Activated naive CD8-positive, alpha-beta T cell treated with anti-CD3 and anti-CD28 coated beads, Interleukin-2, amount 10 ng/mL, durations not matched to agents 7 days and 5 days (primary cell): ENCODE measurements at places on chromosomes 4 and X.

DNA sequence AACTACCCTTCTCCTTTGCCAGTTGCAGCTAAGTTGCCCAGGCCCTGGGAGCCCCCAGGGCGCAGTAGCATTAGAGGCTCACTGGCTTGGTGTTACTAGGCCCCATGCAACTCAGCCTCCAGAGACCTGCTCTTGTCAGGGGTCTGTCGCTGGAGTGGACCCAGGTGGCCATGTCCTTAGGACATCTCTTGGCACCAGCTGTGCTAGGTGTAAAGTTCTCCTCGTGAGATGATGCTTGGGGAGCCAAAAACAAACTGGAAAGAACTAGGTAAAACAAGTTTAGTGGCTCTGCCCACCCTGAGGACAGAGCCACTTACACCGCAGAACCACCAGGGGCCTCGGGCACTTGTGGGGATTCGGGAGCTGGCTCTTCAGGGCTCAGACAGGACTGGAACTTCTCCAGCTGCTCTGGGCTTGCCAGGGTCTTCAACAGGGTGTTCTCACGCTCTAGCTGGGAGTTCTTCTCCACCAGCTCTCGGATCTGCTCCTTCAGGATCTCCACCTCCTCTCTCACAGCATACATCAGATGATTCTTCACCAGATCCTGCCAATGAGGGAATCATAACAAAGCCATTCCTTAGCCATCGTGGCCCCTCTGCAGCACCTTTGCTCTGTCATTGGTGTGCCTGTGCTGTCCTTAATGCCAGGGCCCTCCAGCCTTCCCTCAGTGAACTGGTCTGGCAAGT lies 61.2 kb downstream of the TSC22D3 start:
- no peak for DNase-seq

DNA sequence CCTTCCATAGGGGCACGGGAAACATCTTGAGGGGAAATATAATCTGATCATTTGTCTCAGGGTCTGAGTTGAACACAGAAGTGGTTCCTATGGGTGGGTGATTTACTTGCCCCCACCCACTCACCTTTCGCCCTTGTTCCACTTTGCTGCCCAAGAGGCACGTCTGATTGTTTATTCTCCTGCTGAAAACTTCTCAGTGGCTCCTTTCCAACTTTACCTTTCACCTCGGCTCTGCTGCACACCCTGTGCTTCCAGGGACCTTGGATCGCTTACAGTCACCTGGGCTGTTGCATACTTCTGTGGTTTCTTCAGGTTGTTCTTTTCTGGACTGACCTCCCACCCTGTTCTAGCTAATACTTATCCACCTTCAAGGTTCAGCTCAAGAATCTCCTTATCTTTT lies 213.4 kb upstream of the JADE1 start:
- no peak for DNase-seq

DNA sequence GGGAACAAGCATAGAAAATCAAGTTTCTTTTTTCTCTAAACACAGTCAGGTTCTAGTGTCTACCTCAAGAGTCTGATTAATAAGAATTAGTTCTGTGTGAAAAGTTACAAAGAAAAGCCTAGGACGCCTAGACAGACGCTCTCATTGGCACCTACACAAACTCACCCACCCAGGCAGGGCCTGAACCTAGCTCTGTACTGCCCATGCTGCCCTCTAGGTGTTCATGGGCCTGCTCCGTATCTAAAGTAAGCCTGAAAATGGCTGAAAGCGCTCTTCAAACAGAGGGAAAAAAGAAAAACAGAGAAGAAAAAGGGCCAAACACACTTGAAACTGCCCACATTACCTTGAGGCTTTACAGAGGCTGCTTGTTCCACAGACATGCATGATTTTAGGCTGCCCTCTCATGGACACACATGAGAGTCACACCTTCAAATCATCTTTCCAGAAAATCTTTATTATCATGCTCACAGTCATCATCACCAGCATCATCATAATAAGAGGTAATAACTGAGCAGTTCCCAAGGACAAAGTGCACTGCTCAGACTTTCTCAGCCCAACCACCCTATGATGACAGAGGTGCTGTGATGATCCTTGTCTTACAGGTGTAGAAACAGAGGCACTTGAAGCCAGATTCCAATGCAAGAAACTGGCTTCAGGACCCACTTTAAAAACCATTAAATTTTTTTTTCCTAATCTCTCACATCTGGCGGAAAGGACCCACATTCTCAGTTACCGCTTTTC lies 49.6 kb downstream of the MAP7D2 start:
- DNase-seq: no peak

DNA sequence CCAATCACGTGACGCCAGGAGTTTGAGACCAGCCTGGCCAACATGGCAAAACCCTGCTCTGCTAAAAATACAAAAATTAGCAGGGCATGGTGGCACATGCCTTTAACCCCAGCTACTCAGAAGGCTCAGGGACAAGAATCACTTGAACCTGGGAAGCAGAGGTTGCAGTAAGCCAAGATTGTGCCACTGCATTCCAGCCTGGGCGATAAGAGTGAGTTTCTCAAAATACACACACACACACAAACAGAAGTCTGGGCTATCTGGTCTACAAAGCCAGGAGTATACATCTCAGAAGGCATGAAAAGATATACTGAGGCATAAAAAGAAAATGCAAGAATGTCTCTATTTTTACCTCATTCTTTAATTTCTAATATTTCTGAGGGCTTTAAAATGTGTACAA lies 11.3 kb downstream of the YTHDC1 start:
- no peak for DNase-seq

GRCh38 chrX:43718546-43718945 lies 62.4 kb downstream of the MAOA start:
- no peak for DNase-seq

DNA sequence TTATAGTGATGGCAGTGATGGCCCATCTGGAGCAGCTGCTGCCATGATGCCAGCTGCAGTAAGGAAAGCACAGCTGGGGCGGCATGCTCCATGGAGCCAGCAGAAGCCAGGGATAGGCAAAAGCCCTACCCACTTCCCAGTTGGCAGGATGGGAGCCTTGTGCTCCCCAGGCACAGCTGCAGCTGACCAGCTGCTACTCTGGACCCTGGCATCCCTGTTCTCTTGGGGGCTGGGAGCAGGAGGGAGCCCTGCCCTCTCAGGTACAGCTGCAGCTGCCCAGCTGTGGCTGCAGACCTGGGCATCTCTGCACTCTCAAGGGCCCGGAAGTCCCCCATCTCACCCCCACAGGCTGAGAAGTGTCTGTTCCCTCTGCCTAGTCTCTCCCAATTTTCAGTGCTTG lies 531.9 kb downstream of the PCDH18 start:
- no peak for DNase-seq

DNA sequence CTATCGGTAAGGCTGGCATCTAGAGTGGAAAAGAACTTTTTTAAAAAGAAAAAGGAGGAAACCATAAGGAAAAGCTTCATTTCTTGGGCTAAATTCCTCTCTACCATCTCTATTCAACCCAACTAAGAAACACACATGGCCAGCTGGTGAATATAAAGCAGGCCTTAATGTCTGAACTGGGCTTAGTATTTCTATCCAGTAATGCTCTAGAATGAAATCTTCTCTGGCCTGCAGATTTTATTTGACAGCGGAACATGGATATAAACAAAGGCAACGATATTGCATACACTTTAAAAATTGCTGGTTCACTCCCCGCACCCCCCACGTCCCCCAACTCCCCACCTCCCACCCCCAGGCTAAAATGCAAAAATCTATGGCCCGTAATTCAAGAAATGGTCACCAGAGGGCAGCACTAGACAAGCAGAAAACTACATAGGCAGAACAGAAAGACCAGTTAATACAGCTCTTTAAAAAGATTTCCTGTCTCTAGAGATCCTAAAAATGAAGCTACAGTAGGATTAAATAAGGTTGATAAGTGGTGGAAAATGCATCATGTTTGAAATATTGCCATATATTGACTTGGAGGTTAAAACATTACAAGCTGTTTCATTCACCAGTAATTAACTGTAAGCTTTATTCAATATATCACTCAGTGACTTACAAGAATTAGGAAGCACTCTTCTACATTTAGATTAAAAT lies 155.2 kb upstream of the GALNT7 start:
- no peak for DNase-seq

DNA sequence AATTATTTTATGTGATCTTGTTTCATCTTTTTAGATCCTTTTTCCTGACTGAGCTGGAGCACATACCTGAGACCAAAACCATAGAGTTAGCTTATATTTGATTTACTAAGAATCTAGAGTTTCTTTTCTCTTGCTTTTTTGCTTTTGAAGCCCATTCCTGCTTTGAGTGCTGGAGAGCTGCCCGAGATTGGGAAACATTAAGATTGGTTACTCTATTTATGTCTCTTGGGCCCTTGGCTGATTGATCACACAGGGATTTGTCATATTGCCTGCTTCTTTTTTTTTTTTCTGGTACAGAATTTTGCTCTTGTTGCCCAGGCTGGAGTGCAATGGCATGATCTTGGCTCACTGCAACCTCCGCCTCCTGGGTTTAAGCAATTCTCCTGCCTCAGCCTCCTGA lies 73.9 kb downstream of the REPS2 start:
- DNase-seq: no peak

DNA sequence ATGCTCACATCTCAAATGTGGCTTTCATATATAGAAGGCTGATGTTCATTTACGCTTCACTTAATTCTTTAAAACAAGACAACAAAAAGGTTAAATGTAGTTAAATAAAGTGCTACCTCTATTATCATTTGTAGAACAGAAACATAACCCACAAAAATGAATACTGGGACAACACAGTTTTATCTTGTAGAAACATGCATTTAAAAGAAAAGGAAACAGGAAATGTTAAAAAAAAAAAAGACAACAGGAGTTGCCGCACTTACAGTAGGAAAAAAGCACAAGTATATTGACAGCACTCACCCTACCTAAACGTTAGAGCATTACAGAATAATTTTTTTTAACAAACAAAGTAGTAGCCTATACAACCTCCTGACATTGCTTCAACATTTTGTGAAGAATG lies 4.8 kb downstream of the THOC2 start:
- no peak for DNase-seq

GRCh38 chr4:99658666-99659065 lies 1.0 kb upstream of the C4orf54 start:
- DNase-seq: no peak

DNA sequence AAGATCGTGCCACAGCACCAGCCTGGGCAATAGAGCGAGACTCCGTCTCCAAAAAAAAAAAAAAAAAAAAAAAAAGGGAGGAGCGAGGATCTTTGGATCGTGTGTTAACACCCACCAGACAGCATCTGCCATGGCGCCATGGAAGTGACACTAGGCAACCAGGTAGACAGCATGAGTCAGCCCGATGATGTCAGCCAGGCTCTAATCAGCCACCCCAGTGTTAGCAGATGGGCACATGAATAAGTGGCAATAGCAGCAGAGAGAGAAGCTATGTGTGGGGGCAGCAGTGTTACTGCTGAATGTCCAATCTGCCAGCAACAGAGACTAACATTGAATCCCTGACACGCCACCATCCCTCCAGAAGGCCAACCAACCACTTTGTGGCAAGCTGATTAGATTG lies 6.6 kb downstream of the SYN1 start:
- DNase-seq: no peak

DNA sequence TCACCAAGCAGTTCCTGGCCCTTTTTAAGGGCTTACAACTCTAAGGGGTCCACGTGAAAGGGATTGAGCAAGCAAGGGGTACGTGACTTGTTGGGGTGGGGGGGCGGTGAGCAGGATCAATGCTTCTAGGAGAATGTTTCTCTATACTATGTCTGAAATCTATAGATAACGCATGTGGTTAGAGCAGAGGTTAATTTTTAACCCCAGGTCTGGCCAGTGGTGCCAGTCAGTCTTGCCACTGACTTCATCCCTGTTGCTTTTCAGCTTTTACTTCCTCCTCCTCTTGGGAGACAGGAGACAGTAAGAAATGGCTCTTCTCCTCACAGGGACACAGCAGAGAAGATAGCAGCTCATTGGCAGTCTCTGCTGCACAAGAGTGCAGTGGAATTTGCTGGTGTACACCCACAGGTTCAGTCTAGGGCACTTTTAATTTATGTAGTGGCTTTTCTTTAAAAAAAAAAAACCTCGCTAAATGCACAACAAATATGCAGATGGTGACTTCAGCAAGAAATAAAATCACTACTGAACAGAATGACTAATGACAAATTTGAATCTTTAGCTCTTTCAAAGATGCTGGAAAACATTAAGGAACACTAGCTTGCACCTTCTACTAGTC lies 190.5 kb downstream of the CCNG2 start:
- no peak for DNase-seq

DNA sequence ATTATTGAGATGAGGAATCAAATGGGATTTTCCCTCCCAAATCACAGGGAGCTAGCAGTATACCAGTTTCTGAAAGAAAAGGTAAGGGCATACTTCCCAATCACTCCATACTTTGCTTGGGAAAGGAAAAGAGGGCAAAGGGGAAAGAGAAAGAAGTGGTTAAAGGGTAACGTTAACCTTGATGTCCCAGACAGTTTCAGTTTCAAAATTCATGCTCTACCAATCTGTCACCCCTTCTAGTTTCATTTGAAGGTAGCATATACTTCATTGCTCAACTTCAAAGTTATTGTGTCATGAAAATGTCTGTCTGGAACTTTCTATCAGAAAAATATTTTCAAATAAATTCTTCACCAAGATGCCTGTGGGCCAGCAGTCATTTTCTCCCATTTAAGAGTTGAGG lies 16.0 kb downstream of the TNMD start:
- no peak for DNase-seq

DNA sequence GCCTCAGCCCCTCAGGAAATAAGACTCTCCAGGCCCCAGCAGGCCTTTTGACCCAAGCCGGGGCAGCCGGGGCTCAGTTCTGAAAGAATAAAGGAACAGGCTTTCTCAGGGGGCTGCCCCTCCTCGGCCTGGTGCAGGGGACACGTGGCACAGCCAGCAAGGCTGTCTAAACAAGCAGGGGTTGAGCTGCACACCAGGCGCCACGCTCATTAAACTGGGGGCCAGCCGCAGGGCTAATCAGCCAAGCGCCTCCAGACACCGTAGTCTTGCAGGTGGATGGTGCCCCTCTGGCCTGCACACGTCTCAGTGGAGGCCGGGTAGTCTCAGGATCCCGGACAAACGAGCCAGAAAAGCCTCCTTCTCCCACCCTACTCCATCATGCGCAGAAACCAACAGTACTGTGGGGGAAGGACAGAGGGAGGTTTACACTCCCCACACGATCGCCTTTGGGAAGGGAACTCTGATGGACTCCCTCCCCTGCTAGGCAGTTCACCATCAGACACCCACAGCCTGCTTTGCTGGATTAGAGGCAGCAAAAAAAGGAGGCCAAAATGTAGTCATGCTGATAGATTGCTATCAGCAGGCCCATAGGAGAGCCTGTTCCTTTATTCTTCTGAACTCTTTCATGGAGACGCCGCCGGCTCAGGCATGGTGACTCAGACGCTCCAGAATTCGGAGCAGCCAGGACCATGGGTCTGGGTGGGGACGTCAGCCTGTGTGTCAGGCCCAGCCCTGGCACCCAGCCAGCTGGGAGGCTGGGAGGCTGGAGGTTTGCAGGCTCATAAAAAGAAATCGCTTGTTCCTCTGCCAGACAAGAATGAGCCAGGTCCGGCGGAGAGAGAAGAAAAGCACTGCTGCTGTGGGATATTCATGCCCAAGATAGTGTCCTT lies 342.4 kb downstream of the BCOR start:
- no peak for DNase-seq

DNA sequence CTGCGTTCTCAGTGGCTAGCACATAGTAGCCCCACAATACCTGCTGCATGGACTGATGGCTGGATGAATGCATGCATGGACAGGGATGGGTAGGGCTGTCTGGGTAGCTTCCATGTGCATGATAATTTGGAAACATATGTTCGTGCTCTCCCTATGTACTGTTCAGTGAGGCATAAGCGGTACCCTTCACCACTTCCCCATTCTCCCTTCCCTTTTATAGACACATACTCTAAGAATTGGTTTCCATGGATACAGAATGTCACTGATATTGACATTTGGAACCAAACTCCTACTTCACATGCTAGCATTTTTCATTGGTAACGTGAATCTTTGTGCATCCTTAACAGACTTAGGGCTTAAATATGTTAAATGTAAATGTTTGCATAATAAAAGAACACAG lies 20.4 kb downstream of the USP46 start:
- DNase-seq: no peak
